Activated CD4-positive, alpha-beta T cell treated with anti-CD3 and anti-CD28 coated beads for 48 hours (primary cell): ENCODE measurements at places on chromosomes 16 and 17.

GRCh38 chr16:81945665-81946064 is 65.6 kb downstream of the SDR42E1 start:
- DNase-seq: no peak

DNA sequence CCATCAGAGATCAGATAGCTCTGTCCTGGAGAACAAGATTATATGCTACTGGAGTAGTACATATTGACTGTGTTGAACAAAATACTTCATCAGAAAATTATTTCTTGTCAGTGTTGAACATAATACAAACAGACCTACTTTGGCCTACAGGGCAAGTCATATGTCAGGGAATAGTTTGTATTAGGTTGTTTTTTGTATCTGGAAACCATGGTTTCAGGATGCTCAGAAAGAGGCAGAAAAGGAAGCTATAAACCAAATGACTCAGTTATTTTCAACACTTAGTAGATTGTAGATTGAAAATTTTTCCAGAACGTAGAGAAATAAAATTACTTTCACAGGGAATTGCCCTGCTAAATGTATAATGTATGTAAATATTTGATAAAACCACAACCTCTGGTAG is 198.4 kb downstream of the CYB561 start:
- no peak for DNase-seq

- no peak for DNase-seq
Observed at GRCh38 chr16:28110479-28110878, 47.0 kb upstream of the GSG1L start.

DNA sequence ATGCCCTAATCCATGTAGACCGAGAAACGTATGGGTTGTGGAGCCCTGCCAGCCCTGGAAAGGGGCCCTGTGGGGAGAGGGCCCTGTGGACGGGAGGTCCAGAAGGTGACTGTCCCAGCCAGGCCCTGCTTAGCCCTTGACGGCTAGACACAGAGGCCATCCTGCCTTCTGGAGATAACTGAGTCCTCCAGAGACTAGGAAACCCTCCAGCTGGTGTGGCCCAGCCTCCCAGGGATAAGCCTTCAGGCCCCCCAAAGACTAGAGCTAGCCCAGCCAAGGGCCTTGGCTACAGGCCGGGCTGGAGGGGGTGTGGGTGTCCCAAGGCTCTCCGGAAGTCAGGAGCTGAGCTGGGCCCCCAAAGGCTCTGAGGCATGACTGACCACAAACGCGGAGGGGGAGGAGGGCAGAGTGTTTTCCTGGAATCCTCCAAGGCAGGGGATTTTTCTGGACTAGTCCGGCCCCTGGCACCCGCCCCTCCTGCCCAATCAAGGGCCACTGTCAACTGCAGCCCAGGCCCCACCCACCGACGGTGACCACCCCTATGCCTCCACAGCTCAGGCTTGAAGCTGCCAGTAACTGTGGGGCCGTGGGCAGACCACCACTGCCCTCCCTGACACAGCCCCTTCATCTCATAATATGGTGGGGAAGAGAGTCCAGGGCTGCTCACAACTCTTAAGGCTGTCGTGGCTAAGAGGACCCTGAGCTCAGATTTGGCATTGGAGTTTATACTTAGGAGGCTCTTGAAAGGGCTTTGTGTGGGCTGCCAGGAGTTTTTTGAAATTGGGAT is 885 bp upstream of the VASN start:
- no peak for DNase-seq

- DNase-seq: no peak
Observed at GRCh38 chr16:86317813-86318650, 192.3 kb upstream of the FOXF1 start.

DNA sequence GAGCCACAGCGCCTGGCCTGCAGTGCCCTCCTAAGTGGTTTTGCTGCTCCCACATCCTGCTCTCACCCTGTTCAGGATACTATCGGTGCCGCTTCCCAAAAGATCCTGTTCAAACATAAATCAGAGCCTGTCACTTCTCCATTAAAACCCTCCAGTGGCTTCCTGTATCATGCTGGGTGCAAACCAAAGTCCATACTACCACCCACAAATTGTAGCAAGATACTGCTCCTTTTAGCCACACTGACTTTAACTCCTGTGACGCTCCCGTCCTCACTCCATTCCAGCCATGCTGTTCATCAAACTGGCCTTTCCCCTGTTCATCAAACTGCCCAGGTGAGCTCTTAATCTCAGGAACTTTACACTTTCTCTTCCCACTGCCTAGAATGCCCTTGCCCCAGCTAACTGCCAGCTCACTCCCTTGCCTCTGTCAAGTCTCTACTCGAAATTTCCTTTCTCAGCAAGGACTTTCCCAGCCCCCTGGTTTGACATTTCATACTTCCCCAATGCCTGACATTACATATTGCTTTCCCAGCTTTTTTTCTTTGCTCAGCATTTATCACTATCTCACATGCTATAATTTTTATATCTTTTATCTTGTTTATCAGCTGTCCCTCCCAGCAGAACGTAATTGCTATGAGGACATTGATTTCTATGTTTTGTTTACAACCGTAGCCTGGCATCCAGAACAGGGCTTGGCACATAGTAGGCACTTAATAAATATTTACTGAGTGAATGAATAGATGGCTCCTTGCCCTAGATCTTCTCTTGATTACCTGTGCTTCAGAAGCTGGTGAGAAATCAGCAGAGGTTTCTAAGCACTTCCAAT is 44.3 kb upstream of the SMURF2 start:
- no peak for DNase-seq

DNA sequence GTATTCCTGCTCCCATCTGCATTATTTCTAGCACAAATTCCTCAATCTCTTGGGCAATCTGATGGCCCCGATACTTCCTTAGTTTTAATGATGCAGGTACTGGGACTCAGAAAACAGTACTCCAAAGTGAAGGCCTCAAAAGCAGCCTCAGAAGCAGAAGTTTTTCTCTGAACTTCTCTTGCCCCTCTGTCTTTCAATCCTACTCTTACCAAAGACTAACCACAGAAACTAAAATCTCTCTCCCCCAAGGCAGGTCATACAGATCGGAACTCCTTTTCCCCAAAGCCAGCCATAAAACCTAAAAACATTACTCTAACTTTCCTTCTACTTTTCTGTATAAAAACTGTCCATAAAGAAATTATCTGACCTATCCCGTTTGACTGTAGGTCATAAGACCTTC is 103.5 kb downstream of the HS3ST3A1 start:
- no peak for DNase-seq

- DNase-seq: no peak
Observed at GRCh38 chr17:19686400-19687090, 29.8 kb downstream of the SLC47A2 start.

DNA sequence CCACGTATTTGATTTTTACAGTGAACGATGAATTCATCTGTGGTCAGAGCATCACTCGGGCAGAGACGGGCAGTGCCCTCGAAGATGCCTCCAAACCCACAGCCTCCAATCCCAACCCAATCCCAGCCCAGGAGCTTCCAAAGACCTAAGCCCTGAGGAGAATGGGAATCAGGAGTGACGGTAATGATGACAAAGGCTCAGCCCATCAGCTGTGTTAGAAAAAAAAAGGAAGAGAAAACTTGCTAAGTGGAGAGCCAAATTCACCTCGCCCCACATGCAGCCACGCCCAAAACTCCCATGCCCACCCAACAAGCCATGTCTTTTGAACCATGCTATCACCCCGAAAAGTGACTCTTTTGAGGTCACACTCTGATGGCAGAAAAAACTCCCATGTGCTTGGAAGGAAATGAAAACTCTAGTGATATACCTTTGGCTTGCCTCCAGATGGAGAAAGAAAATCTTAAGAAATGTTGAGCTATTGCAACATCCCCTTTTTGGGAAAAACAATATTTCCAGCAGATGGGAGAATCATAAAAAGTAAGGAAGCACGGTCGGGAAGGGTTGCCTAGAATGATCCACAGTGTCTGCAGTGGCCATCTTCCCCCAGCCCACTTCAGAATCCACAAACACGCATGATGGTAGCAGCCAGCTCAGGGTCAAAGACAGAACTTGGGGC is 37.7 kb downstream of the XYLT1 start:
- no peak for DNase-seq

- no peak for DNase-seq
Observed at GRCh38 chr17:3795390-3796102, 5.4 kb downstream of the ITGAE start.

GRCh38 chr17:43906951-43907424 is 348 bp downstream of the MPP2 start:
- no peak for DNase-seq

DNA sequence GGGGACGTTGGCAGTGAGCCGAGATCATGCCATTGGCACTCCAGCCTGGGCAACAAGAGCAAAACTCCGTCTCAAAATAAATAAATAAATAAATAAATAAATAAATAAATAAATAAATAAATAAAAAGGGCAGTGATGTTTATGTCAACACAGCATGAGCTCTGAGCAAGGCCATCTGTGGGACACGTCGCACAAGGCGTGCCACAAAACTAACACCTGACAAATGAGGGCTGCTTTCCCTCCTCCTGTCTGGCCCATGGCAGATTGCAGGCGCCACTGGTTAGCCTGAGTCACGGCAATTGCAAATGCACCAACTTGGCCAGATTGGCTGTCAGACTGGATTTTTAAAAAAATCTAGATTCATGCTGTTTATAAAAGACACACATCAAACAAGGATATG is 25.9 kb upstream of the SPNS3 start:
- DNase-seq: no peak

DNA sequence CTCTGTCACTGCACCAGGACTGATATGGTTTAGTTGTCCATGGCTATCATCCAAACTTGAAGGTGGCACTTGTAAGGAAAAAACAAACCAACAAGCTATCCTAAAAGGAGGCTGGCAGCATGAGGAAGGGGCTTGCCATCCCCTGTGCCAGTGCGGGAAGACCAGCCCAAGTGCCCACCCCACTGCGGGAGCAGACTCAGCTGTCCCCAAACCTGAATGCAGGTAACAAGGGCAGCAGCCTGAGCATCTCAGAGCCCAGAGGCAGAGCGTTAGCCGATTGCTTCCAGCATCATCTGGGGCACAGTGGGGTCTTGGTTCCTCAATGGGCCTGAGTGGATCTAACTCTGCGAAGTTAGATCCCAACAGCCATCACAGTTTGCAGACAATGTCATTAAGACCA is 29.2 kb upstream of the C16orf78 start:
- DNase-seq: no peak

DNA sequence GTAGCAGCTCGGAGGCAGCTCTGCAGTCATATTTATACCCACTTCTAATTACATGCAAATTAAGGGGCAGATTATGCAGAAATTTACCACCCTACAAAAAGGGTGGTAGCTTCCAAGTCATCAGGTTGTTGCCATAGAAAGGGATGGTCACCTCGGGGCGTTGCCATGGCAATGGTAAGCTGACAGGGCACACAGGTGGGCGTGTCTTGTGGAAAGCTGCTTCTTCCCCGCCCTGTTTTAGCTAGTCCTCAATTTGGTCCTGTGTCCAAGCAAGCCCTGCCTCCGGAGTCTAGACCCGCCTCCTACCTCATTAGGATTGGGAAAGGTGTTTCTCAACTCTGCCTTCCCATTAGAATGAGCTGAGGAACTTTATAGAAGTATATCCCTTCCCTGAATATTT is 98.7 kb downstream of the HS3ST2 start:
- no peak for DNase-seq

GRCh38 chr17:41975099-41976083 is 8.8 kb downstream of the CNP start:
- no peak for DNase-seq

DNA sequence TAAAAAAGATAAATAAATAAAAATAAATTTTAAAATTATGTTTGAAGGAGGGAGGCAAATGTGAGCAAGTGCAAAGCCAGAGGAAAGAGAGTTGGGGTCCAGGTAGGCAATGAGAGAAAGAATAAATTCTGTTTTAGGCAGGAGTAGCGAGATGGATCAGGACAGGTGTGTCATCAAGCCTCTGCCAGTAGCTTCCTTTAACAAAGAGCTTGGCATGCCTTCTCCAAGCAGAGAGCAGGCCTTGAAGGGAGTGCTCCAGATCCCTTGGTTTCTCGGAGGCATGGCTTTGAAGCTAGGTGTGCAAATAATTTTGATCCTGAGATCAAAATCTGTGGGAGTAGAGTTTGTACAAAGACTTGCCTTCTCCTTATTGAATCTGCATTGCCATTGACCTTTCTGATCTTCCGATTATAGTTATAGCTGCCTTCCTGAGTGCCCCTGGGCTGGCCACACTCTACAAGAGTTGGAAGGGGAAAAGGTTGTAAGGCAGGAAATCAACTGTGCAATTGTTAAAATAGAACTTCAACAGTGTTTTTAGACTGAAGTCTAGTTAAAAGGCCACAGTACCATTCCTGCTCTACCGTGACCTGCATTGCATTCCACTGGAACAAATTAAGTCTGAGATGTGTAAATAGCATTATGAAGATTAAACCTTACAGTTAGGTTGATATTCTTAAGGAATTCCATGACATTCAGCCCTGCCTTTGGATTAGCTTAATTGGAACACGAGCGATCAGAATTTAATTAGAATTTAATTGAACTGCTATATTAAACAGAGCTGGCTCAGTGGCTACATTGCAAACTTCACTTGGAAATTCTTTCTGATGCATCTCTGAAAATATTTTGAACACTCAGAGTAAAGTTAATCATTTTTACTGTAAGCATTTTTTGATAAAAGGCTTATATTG is 33.7 kb downstream of the IQCK start:
- no peak for DNase-seq

- no peak for DNase-seq
Observed at GRCh38 chr17:47686664-47687327, 7.2 kb upstream of the TBKBP1 start.

- DNase-seq: no peak
Observed at GRCh38 chr16:83627996-83628395, 179.8 kb upstream of the HSBP1 start.

- DNase-seq: no peak
Observed at GRCh38 chr16:79097771-79098170, 502.8 kb downstream of the MAF start.

DNA sequence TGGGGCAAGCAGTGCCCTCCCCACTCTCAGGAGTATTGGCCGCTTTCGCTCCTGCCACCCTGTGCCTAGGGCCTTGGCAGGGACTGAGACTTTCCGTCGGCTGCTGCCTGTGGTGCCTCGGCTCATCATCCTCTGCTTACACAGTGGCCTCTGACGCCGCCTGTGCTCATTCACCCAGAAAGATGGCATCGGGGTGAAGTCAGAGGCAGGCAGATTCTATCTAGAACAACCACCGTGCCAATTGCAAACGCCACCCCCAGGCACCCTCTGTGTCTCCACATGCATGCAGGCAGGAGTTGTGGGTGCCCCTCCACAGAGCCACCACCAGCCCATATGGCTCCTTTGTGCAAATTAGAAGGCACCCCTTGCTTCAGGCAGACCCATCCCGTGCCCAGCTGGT is 154.2 kb upstream of the GSE1 start:
- DNase-seq: no peak

- no peak for DNase-seq
Observed at GRCh38 chr16:8847623-8848022, 21.2 kb downstream of the CARHSP1 start.

- DNase-seq: no peak
Observed at GRCh38 chr16:67963292-67963661, 5.2 kb downstream of the SLC12A4 start.
